ENCODE measurements at places on chromosomes 12 and 14.

- no peak for DNase-seq
These were observed 171.6 kb upstream of the HIF1A start for GRCh38 chr14:61523751-61524150.

GRCh38 chr12:52515927-52516831 lies 4.0 kb downstream of the KRT5 start:
- DNase-seq: no peak

GRCh38 chr12:76921100-76921471 lies 42.3 kb upstream of the CSRP2 start:
- DNase-seq: no peak

- DNase-seq: peak; percentile 25
These were observed 20.0 kb upstream of the PCNX1 start for GRCh38 chr14:70887207-70887681.

DNA sequence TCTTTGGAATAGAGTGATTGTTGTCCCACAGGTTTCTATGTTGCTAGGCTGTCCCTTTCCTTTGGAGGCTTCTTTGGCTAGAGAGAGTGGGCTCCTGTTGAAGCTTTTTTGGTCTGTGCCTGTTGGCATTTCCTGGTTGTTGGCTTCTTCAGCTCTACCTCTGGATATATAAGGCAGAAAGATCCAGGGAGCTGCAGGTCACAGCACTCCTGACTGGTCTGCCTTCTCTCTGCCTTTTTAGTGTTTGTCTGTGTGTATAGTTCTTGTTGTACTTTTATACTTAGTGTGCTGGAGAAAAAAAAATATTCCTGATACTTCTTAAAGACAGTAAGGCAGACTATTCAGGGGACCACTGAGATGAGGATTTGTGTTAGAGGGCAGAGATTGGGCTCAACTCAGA lies 202.7 kb downstream of the FBXL14 start:
- no peak for DNase-seq

GRCh38 chr12:47931187-47931586 lies 26.4 kb upstream of the VDR start:
- DNase-seq: no peak

- no peak for DNase-seq
These were observed 142.5 kb downstream of the PIWIL1 start for GRCh38 chr12:130480231-130480630.

DNA sequence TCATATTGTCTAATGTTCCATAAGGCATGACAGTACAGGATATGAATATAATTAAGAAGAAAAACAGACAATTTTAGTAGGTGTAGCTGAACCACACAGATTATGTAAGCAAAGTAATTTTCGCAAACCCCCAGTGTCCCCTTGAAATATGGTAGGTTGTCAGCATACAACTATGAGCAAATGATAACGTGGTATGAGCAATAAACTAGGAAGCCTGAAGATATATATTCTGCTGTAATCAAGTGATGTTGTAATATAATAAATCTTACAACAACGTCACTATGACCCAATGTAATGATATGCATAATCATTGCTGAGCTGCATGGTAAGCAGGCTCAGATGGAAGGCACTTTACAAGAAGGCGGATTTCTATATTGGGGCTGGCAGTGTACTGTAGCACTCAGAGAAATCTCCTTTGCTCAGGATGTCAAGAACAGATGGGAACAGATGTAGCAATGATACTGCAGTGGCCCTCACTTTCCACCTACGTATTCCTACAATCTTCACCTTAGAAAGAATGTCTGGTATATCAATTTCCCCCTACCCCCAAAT lies 47.8 kb upstream of the MYF6 start:
- DNase-seq: no peak

DNA sequence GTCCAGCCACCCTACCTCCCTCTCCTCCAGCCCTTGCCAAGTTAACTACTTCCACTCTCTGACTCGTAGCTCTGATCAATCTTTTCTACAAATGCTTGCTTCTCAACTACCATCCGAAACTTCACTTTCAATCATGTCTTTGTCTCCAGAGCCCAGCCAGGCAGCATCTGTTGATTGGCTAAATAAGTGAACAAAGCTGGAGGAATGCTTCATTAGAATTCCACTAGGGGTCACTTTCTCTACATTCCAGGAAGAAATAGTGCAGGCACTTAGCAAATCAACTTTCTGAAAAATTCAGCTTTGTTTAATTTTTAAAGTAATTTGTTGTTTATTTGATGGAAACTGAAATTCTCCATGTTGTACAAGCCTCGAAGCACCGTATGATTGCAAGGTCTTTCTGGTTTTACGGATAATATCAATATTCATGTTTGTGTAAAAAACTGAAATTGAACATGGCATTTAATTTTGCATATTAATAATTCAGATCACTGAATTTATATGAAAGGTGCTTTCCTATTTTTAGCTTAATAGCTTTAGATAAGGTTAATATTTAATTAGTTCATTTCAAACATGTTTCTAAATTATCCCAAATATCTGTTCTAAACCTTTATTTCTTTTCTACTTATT lies 32.4 kb upstream of the HELB start:
- peak; percentile 30 for DNase-seq

DNA sequence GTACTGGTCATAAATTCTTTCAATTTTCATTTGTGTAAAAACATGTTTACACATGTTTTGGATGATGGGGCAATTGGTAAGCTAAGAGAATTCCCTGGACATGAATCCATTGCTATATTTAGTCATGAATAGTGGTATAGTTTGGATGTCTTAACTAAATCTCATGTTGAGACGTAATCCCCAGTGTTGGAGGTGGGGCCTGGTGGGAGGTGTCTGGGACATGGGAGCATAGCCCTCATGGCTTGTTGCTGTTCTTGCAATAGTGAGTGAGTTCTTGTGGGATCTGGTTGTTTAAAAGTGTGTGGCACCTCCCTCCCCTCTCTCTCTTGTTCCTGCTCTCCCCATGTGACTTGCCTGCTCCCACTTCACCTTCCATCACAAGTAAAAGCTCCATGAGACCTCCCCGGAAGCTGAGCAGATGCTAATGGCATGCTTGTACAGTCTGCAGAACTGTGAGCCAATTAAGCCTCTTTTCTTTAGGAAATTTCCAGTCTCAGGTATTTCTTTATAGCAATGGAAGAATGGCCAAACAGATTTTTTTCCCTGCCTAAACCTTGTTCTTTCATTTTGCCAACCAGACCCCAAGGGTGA lies 33.6 kb downstream of the CTSG start:
- no peak for DNase-seq

- no peak for DNase-seq
These were observed 927 bp downstream of the ABCB9 start for GRCh38 chr12:122965321-122965751.

DNA sequence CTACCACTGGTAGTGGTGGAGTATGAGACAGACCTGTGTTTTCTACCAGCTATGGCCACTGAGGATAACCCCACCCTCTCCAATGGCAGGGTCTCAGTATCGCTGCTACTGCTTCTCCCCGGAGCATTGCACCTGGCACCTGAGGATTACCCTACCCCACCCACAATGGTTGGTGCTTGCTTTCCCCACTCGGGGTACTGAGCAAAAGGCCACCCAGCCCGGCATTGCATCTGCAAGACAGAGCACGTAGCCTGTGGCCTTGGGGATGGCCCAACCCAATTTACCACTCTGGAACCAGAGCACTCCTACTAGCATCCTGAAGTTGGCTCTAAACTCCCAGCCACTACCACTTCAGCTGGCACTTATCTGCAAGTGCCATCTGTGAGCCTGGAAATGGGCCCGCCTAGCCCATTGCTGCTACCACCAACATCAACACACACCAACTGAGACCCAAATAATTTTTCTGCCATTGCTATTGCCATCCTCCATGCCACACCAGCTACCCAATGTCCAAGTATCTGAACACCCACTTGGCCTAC lies 145.7 kb downstream of the CNTN1 start:
- no peak for DNase-seq

GRCh38 chr12:18277196-18277595 lies 15.9 kb downstream of the PIK3C2G start:
- no peak for DNase-seq

DNA sequence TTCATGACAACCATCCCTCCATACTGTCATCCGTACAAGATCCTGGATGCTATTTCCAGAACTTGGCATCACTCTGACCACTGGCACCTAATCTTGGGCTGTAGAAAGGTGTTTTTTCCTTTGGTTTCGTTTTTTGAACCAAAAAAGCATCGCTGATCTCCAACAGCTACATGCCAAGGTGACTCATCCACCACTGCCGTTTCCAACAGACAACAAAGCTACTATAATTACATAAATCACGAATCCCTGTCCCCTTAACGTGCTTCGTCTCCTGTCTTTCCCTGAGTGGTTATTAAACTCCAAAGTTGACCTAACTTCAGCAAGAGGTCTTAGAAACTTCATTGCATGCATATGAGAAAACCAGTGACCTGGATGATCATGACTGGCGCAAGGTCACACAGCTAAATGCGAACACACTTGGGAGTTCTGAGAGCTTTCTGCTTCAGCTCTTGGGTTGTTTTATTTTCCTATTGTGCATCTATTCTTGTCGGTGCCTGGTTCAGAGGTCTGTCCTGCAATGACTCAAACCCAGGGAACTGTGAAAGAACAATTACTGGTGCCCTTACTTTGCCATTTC lies 99.9 kb downstream of the PPM1H start:
- DNase-seq: no peak

DNA sequence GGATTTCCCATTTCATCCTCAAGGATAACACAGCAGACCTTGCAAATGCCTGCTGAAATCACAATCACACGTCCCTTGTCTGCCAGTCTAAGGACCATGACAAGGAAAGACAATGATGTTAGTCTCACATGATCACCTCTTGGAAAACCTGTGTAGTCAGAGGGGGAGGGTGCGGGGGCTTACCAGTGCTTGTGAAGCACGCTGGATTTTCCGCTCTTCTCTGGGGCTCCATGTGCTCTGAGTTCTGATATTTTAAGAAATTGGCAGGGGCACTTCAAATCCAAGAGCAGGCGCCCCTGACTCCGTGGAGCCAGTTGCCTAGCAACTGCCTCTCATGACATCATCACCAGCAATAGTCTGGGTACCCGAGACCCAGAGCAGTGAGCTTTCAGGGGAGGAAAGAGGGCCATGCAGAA lies 200.9 kb upstream of the C14orf180 start:
- no peak for DNase-seq

DNA sequence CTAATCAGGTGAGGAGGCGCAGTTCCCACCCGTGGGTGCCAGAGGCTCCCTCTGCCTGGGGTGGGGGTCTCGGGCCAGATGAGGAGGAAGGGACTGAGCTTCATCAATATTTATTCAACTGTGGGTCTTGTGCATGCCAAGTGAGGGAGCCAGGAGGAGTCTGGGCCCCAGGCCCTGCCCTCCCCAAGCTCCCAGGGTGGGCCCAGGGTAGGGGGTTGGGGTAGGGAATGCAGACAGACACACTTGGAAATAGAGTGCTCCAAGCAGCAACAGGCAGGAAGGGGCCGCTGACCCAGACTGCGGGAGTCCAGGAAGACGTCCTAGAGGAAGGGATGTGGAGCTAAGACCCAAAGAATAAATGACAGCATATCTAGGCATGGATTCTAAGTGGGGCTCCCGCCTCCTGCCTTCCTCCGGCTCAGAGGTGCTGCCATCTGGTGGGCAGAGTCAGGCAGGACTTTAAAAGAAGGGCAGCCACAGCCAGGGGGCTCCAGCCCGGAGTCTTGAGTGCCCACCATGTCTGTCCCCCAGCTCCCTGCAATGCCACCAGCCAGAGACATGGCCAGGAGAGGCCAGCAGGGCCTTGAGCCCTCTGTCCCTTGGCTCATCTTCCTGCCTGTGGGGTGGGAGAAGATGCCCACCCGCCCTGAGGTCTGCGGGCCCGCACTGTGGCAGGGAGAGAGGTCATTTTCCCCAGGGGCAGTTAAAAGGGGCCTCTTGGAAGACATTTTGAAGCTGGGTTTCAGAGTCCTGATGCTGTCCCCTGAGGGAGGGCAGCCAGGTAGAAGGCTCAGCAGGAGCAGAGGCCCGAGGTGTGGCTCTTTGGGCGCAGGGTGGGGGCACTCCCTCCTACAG lies 70.1 kb downstream of the PHETA1 start:
- DNase-seq: peak; percentile 58

GRCh38 chr12:32788405-32788804 lies 32.7 kb upstream of the YARS2 start:
- DNase-seq: no peak

DNA sequence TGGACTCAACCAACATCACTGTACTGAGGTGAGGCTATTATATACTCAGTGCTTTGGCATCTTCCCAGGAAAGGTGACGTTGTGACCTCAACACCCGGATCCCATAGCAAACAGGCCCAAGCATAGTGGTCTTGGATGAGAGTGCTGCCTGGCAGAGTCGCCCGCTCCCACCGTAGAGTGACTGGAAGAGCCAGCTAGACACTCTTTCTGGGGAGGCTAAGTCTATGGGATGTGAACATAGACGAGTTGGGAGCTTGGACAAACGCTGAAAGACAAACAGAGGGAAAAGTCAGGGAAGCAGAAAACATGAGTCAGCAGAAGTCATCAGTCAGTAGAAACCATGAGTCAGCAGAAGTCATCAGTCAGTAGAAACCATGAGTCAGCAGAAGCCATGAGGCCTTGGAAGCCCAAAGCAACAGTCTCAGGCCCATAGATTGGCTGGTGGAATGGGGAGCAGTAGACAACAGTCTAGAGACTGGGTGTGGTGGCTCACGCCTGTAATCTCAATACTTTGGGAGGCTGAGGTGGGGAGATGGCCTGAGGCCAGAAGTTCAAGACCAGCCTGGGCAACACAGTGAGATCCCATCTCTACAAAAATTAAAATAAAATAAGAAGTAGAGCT lies 66.4 kb upstream of the MAP1LC3B2 start:
- DNase-seq: peak; percentile 19

DNA sequence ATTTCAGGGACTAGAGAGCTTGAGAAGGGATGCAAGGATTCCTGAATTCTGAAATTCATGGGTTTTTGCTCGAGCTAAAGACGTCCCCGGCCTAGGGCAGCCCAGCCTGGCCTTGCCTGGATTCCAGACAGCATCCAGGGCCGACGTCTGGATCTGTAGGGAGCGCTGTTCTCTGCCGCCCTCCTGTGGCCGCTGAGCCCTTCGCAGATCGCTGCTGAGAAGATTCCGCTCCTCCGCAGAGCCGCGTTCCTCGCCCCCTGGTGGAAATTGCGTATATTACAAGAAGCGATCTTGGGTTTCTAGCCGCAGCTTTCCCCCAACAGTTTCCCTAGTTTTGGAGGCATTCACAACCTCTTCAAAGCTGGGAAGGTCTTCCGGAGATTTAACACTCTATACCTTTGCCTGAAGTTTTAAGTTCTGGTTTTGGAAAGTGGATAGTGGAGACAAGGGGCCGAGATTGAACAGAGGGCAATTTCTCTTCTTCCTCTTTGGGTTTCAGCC lies 5.1 kb downstream of the CISTR start:
- DNase-seq: peak; percentile 92
